Activated CD4-positive, alpha-beta memory T cell treated with anti-CD3 and anti-CD28 coated beads, Interleukin-2, amount 10 ng/mL, durations not matched to agents 7 days and 5 days (primary cell): ENCODE measurements at places on chromosomes 6 and 20. TPM values are rescaled to one million over a fixed set of nuclear protein-coding genes. Genes with fewer than 3 reads are reported as not detected.

The C6orf58 gene
- total RNA-seq = not detected

The PDYN gene
- total RNA-seq = not detected

The SLC4A11 gene
- 1.8 TPM for total RNA-seq

The TREM2 gene
- total RNA-seq = not detected

The CGA gene
- total RNA-seq = not detected

The PRR18 gene
- total RNA-seq = not detected
